ENCODE measurements at places on chromosomes 16 and 17. TPM values are rescaled to one million over a fixed set of nuclear protein-coding genes. Genes with fewer than 3 reads are reported as not detected.

The RAC3 gene
- 2.8 TPM for polyA plus RNA-seq

The PYDC1 gene
- polyA plus RNA-seq, result not detected

The ITGAD gene
- polyA plus RNA-seq, result 0.22 TPM

The CCL5 gene
- polyA plus RNA-seq, result 3.6 TPM

The KRT33B gene
- not detected for polyA plus RNA-seq

The MAF gene
- 6.0 TPM for polyA plus RNA-seq

The MSLN gene
- polyA plus RNA-seq, result 3.5 TPM

The CDT1 gene
- 3.6 TPM for polyA plus RNA-seq

The SPN gene
- 0.60 TPM for polyA plus RNA-seq

The LRRC75A gene
- 40.5 TPM for polyA plus RNA-seq

The CDH13 gene
- 0.60 TPM for polyA plus RNA-seq

The CHST5 gene
- polyA plus RNA-seq, result 13.9 TPM

The DBF4B gene
- polyA plus RNA-seq, result 1.2 TPM

The ZDHHC1 gene
- polyA plus RNA-seq, result 6.6 TPM

The KRTAP2-1 gene
- not detected for polyA plus RNA-seq

The HID1 gene
- polyA plus RNA-seq, result 33.8 TPM

The SLC22A31 gene
- polyA plus RNA-seq, result 0.87 TPM

The POLR2A gene
- 7.2 TPM for polyA plus RNA-seq

The RRAD gene
- 1.2 TPM for polyA plus RNA-seq

The KCTD13 gene
- 5.4 TPM for polyA plus RNA-seq

The CSH1 gene
- polyA plus RNA-seq, result not detected

The PYY gene
- 185 TPM for polyA plus RNA-seq

The TMEM106A gene
- 3.5 TPM for polyA plus RNA-seq

The FBXL16 gene
- not detected for polyA plus RNA-seq

The GCGR gene
- not detected for polyA plus RNA-seq

The TBC1D24 gene
- 6.5 TPM for polyA plus RNA-seq

The MYH3 gene
- 1.2 TPM for polyA plus RNA-seq

The C17orf78 gene
- polyA plus RNA-seq, result not detected

Measured in sigmoid colon (tissue), 7 donors.